ENCODE measurements at places on chromosomes 7 and 10.

DNA sequence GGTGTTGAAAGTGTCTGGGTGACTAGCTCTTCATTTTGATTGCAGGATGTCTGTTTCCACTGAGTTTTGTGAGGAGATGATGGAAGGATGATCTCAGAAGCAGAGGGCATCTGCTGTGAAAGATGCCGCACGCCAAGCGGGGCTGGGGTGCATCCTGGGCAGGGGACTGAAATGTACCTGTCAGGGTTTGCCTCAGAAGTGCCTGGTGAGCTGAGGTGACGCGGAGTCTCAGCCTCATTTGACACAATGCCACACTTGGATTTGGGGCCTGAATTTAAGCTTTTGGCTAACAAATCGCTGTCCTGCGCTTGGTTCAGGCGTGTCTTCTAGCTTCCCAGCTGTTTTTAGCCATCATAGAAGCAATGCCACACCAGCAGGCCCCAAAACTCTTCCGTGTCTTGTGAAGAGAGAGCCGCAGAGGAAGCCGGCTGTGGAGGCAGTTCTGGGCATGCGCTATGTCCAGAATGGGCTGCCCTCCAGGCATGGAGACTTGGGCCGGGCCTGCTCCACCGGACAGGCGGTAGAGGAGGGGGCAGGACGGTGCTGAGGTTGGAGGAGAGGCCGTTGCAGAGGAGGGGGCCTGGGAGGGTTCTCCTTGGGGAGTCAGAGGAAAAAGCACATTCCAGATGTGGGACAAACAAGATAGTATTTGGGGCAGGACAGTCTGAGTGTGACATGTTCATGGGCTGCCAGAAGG is 31.2 kb downstream of the WDR86 start:
- no peak for DNase-seq

DNA sequence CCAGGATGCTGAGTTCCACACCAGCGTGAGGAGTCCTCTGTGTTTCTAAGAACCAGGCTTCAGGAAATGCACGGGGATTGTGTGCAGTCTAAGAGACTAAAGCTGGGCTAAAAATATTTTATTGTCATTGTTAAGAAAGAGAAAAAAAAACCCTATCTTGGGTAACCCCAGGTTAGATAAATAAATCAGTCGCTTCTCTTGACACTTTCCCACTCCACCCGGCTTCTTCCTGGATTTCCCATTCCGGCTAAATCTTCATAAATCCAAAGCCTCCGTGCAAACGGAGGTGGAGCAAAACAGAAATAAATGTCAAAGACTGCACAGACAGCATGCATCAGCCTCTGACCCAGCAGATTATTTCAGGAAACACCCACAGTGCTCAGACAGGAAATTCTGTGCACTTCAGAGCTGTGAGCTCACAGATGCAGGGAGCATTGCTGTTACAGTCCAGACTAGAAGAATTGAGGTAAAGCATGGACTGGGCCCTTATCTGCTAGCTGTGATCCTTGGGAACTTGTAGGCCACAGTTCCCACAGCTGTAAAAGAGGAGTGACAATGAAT is 44.8 kb upstream of the GRID1 start:
- no peak for DNase-seq

GRCh38 chr7:99766484-99767099 is 17.4 kb downstream of the CYP3A4 start:
- no peak for DNase-seq

GRCh38 chr10:20898866-20899535 is 1.9 kb upstream of the NEBL start:
- DNase-seq = no peak

- no peak for DNase-seq
Measured at GRCh38 chr7:116872026-116872425, 9.6 kb downstream of the CAPZA2 start.

GRCh38 chr7:103031781-103032180 is 42.8 kb downstream of the FBXL13 start:
- no peak for DNase-seq

DNA sequence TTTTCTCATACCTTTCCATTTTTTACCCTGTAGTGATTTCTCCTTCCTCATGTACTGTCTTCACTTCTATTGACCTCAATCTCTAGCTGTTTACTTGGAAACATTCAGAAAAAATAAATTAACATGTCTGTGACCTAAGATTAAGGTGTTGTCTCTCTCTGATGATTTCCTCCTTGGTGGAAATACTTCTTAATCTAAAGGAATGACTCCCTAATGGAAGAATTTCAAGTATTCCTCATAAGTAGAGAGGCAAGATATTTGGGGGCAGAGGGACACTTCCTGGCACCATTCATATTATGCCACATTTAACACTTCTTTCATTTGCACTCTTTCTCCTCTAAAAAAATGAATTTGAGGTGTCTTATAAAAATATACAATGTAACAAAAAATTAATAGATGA is 202.8 kb downstream of the NEBL start:
- DNase-seq = no peak

DNA sequence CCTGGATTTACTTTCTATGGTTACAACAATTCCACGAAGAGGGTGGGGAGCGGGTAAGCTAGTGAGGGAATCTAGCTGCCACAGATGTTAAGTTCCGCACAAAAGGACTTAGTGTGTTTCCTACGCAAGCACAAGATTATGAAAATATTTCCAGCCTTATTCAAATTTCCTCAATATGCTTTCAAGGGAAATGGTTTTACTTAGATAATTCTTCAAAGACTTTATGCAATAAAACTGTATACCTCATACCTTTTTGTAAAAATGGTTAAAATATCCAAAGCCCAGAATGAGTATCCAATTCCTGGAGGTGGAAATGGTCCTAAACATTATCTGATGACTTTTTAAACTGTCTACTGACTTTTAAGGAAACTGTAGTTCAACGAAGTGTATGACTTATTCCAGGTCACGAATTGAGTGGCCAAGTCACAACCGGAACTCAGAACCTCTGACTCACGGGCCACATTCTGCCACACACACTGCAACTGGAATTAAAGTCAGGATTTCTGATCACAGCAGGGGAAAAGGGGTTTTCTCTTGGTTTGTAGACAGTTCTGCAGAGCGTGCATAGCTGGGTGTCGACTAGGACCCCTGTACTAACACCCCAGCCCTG is 20.2 kb upstream of the INSIG1 start:
- DNase-seq = no peak

DNA sequence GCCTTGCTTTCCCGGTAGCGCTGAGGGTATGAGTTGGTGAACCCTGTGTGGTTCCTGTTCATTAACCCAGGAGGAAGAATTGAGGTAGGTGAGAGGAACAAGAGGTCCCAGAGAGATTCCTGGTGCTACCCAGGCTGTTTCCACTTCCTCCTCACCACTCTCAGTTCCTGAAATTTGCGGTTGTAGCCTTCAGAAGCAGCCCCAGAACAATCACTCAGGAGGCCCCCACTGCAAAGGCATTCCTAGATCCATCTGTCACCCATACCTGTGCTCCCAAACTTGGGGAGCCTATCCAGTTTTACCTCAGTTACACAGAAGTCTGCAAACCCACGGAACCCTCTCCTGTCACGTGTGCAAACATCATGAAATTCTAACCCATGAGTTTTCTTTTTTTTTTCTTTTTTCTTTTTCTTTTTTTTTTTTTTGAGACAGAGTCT is 9.0 kb upstream of the PIP4K2A start:
- DNase-seq = no peak

DNA sequence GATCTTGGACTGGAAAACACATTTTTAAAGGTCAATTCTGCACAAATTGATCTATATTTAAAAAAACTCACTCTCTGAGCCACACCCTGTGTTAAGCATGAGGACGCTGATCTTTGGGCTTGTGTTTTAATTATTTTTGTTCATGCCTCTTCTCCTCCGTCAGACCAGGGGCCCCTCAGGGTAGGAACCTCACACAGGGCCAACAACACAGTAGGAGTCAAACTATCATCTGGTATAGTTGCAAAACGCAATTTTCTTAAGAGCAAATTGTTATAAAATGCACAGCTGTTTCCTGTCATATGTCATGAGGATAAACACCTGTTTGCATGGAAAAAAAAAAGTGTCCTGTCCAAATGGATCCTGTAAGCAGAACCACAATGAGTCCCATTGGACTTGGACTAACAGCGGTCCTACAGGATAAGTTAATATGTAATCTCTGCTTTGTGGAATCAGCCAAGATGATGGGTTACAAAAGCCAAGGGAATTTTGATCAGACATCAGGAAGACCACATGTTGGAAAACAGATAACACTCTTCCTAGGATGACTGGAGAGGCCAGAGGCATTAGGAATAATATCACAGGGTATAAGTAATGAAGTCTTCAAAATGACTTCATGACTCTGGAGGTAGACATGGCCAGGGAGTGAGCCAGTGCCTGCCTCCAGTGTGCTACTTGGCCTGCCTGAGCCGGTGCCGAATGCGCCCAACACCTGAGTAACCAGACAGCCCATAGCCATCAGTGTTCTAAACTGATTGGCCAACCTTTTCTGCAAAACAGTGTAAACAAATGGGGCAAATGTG is 184.9 kb upstream of the ADCY1 start:
- DNase-seq = no peak

DNA sequence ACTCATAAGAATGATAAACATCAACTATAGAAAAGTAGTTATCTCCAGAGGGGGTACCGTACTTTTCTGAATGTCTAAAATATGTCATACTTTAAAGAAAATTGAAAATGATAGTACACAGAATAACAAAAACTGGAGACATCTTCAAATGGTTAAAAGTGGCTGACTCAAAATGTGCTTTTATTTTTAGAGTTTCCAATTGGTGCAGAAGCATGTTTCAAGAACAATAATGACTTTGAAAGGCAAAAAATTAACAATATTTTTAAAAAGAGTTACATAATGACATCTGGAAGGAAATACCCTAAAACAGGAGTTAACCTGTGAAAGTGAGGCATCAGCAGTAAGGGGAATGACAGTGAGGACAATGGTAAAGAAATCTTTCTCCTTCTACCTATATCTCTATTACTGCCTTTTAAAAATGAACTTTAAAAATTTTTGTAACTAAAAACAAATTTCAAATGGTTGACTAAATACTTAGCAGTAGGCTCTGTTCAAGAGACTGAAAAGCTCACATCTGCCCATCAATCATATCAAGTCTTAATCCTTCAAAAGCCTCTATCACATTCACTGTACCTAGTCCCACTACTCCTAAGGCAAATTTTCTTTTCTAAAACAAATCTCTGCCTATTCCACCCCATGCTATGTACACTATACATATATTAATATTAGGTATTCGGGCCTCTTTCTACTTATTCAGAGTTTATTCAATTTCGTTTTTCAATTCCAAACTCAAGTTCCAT is 3.0 kb downstream of the ASZ1 start:
- no peak for DNase-seq

DNA sequence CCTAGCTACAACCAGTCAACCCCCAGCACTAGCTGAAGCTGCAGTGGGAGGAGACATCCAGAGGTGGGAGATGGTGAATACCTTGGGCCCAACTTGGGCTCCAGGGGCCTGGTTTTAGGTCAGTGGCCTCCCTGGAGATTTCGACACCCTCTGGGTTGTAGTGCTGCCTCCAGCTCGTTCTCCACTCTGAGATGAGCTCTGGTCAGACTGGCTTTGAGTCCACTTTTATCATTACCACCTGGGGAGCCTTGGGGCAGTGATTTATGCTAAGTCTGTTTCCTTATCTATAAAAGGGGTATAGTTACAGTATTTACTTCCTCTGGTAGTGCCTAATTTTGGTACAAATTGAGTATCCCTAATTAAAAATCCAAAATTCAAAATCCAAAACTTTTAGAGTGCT is 22.8 kb downstream of the PPIA start:
- no peak for DNase-seq

- DNase-seq = no peak
Measured at GRCh38 chr10:89494575-89494974, 40.8 kb downstream of the SLC16A12 start.

GRCh38 chr10:98474628-98475027 is 27.9 kb upstream of the HPS1 start:
- no peak for DNase-seq

DNA sequence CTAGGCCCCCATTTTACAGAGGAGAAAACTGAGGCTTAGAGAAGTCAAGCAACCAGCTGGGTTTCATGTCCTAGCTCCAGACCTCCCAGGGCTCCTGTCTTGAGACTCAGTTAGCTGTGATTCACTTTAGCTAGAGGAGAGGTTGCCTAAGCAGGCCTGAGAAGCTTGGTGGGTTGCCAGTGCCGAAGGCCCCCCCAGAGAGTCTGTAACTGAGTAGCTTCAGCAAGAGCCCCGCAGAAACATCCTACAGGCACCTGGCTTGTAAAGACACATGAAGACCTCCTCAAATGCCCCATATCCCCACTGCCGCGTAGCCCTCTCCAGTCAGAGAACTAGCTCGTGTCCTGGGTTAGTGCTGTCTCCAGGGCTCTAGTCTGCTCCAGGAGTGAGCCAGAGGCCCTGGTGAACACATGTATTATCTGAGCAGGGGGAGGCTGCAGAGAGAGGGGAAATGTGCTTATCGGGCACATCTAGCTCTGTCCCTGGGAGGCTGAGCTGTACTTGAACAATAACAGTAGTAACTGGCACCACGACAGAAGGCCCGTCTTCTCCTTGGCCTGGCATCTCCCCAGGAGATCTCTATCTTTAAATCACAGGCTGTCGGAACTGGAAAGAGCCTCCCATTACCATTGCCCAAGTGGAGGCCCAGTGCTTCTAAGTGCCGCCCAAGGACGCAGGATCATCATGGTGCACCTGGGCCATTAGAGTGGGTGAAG is 28.9 kb downstream of the UNC5B start:
- no peak for DNase-seq

DNA sequence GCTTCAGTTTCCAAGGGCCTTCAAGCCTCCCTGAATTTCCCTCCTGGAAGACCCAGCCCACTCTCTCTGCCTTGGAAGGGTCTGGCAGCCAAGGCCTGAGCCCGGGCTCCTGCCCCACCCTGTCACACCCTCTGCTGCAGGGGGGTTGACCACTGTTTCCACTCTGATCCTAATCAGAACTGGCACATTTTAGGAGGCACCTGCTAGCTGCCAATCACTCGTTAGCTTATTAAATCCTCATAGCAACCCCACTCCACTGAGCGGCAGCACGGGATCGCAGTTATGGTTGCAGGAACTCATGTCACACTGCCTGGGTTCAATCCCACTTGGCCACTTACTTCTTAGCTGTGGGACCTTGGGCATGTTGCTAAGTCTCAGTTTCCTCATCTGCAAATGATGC is 12.9 kb downstream of the HSPB1 start:
- no peak for DNase-seq

DNA sequence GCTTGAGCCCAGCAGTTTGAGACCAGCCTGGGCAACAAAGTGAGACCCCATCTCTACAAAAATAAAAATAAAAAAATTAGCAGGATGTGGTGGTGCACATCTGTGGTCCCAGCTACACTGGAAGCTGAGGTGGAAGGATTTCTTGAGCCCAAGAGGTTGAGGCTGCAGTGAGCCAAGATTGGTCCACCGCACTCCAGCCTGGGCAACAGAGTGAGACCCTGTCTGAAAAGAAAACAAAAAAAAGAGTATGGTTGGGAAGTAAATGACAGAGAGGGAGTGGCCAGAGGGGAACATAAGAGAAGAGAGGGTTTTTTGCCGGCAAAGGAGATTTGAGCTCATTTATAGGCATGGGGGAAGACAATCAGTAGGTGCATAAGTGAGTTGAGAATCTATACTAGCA is 19.7 kb downstream of the PLXDC2 start:
- no peak for DNase-seq

- no peak for DNase-seq
Measured at GRCh38 chr10:59087486-59087885, 89.0 kb upstream of the PHYHIPL start.
